T-helper 17 cell (primary cell): ENCODE measurements at places on chromosomes 7 and 10. TPM values are rescaled to one million over a fixed set of nuclear protein-coding genes. Genes with fewer than 3 reads are reported as not detected.

The BMS1 gene
- total RNA-seq = 14.2 TPM

The CC2D2B gene
- 0.17 TPM for total RNA-seq

DNA sequence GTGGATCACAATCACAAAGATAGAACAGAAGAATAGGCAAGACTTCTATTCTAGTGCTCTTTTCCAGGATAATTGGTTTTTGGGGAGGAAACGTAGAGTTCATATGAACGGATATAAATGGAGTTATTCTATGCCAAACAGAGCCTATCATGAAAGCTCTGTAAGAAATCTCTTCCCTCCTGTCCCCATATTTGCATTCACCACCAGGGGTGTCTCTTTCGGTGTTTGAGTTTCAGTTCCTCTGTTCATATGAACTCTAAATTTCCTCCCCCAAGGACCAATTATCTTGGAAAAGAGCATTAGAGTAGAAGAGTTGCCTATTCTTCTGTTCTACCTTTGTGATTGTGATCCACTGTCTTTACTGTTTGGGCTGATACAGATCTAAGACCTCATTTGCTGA is 48.3 kb upstream of the CDC14C start:
- no peaks in the 10 kb centered on the region for H3K36me3 ChIP-seq
- no peak overlapping the region for H3K4me3 ChIP-seq
- no peak for DNase-seq
- no peaks in the 10 kb centered on the region for H3K4me1 ChIP-seq
- no peaks in the 10 kb centered on the region for H3K27me3 ChIP-seq

DNA sequence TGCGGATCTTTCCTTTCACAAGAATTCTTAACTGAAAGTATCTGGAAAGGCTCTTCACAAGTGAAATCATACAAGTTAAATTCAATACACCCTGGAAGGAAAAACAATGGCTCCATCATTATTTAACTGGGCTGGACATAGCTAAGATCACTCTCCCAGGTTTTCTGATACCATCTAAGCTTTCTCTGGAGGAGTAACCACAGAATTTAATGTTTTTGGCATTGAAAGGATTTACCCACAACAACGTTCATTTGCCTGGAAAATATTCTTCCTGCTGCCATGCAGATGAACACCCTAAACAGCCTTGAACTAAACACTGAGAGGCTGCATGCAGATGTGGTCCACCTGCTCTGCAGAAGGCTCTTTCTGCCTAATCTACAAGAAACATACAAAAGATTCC is 4.3 kb downstream of the NEBL start:
- no peak overlapping the region for H3K27ac ChIP-seq
- DNase-seq = no peak
- no peaks in the 10 kb centered on the region for H3K27me3 ChIP-seq
- H3K4me1 ChIP-seq = no peaks in the 10 kb centered on the region
- no peaks in the 10 kb centered on the region for H3K36me3 ChIP-seq
- H3K4me3 ChIP-seq = no peak overlapping the region

- H3K4me1 ChIP-seq = peaks cover 2% of the 10 kb centered on the region
- H3K36me3 ChIP-seq = peaks cover 3% of the 10 kb centered on the region
- DNase-seq = no peak
These were observed 358.8 kb downstream of the PRPF18 start for GRCh38 chr10:13945390-13946208.

- H3K4me1 ChIP-seq = no peaks in the 10 kb centered on the region
- no peak overlapping the region for H3K27ac ChIP-seq
- H3K36me3 ChIP-seq = no peaks in the 10 kb centered on the region
- no peak for DNase-seq
- no peak overlapping the region for H3K4me3 ChIP-seq
These were observed 57.1 kb downstream of the PLPP4 start for GRCh38 chr10:120514035-120514620.

GRCh38 chr7:132131196-132131595 is 445.1 kb downstream of the PLXNA4 start:
- H3K36me3 ChIP-seq = no peaks in the 10 kb centered on the region
- no peak overlapping the region for H3K4me3 ChIP-seq
- DNase-seq = no peak
- H3K4me1 ChIP-seq = peaks cover 8% of the 10 kb centered on the region

DNA sequence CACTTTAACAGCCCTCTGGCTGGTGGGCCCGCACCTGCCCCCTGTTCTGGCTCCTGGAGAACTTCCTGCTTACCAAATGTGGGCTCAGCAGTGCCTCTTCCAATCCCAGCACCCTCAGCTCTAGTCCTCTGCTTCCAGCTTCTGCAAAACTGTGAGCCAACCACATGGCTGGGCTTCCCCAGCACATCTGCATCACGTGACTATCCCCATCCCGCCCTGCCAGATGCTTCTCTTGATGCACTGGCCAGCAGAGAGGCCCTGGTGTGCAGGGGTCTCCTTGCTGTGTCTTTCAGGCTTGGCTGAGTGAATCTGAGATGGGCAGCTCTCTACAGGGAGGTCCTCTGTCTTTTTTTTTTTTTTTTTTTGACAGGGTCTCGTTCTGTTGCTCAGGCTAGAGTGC is 43.8 kb upstream of the DMBT1 start:
- peak overlapping the region; percentile 76 for H3K27ac ChIP-seq
- H3K4me3 ChIP-seq = peak overlapping the region; percentile 36
- no peaks in the 10 kb centered on the region for H3K27me3 ChIP-seq
- no peaks in the 10 kb centered on the region for H3K36me3 ChIP-seq
- DNase-seq = no peak

DNA sequence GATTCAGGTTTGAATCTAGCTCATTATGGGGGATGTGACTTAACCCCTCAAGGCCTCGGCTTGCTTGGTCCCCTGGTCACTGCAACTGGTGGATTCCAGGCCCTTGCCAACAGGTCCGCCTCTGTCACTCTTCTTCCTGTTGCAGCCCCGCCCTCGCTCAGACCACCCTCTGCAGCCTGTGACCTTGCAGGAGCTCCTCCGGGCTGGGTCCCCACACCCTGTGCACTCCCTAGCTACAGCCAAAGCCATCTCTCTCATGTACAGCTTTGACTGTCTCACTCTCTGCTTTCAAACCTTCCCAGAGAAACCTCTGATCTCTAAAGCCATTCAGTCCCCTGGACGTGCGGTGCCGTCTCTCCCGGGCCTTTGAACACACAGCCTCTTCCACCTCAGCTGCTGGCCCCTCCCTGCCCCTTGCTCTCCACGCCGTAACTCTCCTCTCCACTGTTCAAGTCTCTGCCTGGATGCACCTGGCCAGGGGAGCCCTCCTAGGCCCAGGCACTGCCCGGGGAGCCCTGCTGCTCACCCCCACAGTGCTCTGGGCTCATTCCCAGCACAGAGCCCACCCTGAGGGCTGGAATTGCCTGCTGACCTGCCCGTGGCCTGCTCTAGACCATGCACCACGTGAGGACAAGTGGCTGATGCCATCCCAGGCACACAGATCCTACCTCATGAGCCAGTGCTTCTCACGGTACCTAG is 485.8 kb upstream of the FOXK1 start:
- H3K36me3 ChIP-seq = peaks cover 4% of the 10 kb centered on the region
- no peak overlapping the region for H3K4me3 ChIP-seq
